Choroid plexus epithelial cell (primary cell): ENCODE measurements at places on chromosomes 5 and 9.

DNA sequence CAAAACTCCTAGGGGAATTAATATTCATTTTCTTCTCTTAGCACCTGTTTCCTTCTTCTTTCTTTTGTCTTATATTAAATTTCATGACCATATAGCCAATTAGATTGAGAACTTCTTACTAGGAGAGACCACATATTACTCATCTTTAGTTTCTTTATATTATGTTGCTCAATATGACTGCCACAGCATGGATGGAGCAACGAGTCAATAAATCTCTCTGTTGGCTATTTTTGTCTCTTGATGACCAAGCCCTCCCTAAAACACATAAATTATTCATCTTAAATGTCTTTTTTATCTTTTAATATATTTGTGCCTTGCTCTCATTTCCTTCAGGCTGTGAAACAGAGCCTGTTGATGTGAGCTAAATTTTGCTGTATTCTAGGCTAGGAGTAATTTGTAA is 123.0 kb downstream of the ADAMTSL1 start:
- DNase-seq = peak; percentile 66

GRCh38 chr5:37955748-37956147 is 115.9 kb upstream of the GDNF start:
- no peak for DNase-seq

- peak; percentile 81 for DNase-seq
These were observed 19.8 kb upstream of the NUDT12 start for GRCh38 chr5:103582364-103582763.

GRCh38 chr9:106885451-106885850 is 22.5 kb downstream of the ZNF462 start:
- DNase-seq = peak; percentile 85

GRCh38 chr5:136484808-136485325 is 119.5 kb upstream of the TRPC7 start:
- DNase-seq = no peak

- no peak for DNase-seq
These were observed 303.1 kb downstream of the CDH12 start for GRCh38 chr5:22549876-22550671.

DNA sequence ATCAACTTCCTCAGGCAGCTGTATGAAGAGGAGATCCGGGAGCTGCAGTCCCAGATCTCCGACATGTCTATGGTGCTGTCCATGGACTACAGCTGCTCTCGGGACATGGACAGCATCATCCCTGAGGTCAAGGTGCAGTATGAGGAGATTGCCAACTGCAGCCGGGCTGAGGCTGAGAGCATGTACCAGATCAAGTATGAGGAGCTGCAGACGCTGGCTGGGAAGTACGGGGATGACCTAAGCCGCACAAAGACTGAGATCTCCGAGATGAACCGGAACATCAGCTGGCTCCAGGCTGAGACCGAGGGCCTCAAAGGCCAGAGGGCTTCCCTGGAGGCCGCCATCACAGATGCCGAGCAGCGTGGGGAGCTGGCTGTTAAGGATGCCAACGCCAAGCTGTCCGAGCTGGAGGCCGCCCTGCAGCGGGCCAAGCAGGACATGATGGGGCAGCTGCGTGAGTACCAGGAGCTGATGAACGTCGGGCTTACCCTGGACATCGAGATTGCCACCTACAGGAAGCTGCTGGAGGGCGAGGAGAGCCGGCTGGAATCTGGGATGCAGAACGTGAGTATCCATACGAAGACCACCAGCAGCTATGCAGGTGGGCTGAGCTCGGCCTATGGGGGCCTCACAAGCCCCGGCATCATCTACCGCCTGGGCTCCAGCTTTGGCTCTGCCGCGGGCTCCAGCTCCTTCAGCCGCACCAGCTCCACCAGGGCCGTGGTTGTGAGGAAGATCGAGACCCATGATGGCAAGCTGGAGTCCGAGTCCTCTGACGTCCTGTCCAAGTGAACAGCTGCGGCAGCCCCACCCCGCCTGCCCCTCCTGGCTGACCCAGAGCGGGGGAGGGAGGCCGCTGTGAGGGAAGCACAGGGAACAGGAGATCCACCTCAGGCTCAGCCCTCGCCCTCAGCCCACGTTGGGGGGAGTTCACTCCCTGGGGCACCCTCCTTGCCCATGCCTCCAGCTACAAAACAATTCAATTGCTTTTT is 84.0 kb downstream of the SEC61B start:
- DNase-seq = no peak

DNA sequence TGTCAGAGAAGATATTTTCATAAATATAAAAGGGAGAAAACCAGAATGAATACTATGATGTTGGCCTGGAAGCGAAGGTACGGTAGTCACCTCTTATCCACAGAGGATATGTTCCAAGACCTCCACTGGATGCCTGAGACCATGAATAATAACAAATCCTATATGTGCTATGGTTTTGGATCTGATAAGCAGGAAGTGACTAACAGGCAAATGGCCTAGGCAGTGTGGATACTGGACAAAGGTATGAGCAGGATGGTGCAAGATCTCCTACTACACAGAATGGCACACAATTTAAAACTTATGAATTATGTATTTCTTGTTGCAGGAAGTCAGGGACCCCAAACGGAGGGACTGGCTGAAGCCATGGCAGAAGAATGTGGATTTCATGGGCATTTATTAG is 48.2 kb downstream of the ADAMTS12 start:
- peak; percentile 83 for DNase-seq

DNA sequence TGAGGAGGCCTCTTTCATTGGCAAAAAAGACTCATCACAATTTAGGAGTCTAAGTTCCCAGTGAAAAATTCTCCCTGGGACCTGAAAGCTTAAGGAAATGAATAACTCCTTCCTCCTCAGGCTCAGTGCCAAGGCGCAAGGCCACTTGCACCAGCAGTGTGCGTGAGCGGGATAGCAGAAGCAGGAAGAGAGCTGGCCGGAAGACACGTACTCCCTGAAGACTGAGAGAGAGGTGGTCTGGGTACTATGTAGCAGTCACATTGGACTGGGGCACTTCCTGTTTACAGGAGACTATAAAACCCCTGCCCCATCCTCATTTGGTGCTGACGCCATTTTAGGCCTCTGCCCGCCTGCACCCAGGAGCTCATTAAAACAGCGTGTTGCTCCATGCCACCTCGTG is 66.3 kb upstream of the IL33 start:
- no peak for DNase-seq

- DNase-seq = no peak
These were observed 47.5 kb downstream of the EXD3 start for GRCh38 chr9:137375321-137376058.

DNA sequence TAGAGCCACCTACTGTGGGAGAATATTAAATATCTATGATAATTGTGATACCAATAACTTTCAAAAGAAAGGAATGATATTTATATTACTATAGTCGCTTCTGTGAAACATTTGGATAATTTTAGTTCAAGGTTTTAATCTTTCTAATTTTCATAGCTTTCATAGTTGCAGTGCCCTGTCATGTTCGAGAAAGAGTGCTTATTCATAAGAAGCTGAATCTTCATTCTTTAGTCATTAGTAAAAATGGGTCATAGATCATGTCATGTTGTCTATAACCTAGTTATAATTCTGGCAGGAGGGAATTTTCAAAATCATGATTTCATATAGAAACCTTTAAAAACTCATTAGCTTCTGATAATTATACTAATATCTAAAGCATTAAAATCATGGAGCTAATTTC is 685.6 kb downstream of the CETN3 start:
- DNase-seq = no peak

DNA sequence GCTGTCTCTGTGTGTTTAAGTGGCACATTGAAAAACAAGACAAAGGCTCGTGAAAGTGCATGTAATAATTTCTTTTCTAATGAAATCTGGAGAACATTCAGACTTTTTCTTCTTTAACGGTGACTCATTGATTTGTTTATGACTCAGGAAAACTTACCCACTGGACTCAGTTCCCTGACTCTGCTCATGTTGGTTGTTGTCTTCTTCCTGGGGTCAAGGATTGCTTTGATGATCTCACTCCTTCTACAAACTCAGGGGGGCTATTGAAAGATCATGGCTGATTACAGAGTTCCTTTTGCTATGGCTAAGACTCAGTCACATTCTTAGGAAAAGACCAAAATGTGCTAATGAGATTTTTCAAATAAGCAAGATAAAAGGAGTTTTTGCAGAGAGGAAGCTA is 141.1 kb upstream of the DAP start:
- peak; percentile 63 for DNase-seq

DNA sequence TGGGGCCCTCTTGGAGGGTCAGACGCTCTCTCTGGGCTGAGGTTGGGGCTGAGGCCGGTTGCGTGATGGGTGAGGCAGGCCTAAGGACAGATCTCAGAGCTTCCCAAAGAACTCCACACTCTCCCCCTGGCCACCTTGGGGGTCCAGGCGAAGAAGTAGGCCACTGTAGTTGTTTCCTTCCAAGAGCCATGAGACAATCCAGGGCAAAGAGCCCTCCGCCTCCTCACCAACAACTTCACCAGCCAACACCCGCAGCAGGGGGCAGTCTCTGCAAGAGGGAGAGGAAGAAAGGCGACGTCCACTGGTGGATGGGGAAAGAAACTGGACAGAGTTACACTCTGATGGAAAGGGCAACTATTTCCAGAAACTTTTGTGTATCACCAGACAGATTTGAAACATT is 10.7 kb downstream of the SLC35A4 start:
- DNase-seq = peak; percentile 72

- no peak for DNase-seq
These were observed 86.9 kb downstream of the MVB12B start for GRCh38 chr9:126413391-126414068.
